ENCODE measurements at places on chromosomes 2 and 18. TPM values are rescaled to one million over a fixed set of nuclear protein-coding genes. Genes with fewer than 3 reads are reported as not detected.

DNA sequence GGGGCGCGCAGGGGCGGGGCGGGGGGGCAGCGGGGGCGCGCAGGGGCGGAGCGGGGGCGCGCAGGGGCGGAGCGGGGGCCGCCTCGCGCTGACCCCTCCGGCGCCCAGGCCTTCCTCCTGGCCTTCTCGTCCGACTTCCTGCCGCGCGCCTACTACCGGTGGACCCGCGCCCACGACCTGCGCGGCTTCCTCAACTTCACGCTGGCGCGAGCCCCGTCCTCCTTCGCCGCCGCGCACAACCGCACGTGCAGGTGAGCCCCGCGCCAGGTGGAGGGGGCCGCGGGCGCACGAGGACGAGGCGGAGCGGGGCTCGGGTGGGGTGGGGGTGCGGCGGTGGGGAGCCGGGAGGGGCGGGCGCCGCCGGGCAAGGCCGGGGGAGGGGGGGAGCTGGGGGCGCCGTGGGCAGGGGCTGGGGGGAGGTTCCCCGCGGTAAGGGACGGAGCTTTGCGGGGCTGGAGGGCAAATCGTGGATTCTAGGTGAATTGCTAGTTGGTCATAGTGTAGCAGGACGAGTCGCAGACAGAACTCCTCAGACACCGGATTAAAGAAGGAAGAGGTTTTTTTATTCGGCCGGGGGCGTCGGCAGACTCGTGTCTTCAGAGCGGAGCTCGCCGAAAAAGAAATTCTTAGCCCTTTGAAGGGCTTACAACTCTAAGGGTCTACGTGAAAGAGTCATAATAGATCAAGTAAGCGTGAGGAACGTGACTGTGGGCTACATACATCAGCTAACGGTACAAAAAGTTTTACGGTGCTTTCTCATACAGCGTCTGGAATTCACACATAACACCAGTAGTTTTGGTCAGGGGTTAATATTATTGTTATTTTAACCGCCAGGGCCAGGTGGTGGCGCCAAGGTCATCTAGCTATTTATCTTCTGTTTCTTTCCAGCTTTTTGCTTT, 29.9 kb downstream of the ANO7 start:
- DNase-seq, result peak; percentile 36

DNA sequence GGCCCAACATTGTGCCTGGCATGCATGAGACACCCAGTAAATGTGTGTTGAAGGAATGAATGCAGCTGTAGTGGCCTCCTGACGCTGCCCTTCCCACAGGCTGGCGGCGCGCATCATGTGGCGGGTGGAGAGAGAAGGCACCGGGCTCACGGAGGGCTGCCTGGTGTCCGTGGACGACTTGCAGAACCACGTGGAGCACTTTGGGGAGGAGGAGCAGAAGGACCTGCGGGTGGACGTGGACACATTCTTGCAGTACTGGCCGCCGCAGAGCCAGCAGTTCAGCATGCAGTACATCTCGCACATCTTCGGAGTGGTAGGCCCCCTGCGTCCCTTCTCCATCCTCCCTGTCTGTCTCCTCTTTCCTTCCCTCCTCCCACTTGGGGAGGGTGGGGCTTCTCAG, 20.1 kb downstream of the SMYD1 start:
- no peak for DNase-seq

DNA sequence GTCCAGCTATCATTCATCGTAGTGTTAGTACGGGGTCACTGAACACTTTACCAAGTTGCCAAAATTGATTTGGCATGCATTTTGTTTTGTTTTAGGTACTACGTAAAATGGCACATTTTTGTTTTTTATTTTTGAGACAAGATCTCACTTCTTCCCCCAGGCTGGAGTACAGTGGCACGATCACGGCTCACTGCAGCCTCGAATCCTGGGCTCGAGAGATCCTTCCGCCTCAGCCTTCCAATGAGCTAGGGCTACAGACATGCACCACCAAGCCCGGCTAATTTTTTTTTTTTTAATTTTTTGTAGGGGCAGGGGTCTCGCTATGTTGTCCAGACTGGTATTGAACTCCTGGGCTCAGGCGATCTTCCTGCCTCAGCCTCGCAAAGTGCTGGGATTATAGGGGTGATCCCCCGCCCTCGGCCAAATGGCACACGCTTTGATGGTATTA, 786 bp downstream of the TAF1B start:
- DNase-seq, result no peak

DNA sequence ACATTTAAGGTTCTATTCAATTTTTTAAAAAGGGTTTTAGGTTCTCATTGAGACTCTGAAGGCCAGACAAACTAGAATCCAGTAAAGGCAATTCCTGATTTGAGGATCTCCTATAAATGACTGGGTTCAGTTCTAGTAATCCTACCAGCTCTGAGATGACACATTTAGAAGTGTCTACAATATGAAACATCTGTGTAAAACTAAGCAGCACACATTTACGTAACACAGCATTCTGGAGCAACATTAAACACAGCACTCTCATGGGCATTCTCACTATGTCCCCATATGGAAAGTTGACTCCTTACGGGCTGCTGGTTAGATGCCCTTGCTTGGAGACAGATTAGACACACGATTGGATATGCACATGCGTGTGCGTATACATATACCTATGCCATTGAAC, 114.4 kb downstream of the ZNF385B start:
- DNase-seq, result no peak

DNA sequence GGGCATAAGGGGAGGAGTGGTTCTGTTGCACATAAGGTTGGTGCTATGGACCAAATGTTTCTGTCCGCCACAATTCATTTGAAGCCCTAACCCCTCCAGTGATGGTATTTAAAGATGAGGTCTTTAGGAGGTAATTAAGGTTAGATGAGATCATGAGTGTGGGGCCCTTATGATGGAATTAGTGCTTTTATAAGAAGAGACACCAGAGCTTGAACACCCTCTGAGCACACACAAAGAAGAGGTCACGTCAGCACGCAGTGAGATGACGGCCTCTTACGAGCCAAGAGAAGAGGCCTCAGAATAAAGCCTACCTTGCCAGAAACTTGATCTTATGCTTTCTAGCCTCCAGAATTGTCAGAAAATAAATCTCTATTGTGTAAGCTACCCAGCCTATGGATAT, 386.4 kb upstream of the CYRIA start:
- no peak for DNase-seq

DNA sequence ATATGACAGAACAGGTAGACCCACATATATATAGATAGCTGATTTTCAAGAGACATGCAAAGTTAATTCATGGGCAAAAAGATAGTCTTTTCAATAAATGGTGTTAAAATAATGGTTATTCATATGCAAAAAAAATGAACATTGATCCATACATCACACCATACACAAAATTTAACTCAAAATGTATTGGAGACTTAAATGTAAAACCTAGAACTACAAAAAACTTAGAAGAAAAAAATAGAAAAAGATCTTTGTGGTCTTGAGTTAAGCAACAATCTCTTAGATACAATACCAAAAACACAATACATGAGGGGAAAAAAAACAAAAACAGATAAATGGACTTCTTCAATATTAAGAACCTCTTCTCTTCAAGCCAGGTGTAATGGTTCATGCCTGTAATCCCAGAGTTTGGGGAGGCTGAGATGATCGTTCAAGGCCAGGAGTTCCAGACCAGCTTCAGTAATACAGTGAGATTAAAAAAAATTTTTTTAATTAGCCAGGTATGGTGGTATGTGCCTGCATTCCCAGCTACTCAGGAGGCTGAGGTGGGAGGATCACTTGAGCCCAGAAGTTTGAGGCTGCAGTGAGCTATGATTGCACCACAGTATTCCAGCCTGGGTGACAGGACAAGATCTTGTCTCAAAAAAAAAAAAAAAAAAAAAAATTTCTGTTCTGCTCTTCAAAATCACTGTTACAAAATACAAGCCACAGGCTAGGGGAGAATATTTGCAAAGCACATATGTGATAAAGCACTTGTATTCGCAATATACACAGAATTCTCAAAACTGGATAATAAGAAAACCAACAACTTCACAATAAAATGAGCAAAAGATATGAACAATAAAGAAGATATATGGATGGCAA, 32.7 kb upstream of the MYCN start:
- DNase-seq, result no peak

The MRPL44 gene
- total RNA-seq, result 20.3 TPM

The TMEM178A gene
- total RNA-seq, result 1.7 TPM

DNA sequence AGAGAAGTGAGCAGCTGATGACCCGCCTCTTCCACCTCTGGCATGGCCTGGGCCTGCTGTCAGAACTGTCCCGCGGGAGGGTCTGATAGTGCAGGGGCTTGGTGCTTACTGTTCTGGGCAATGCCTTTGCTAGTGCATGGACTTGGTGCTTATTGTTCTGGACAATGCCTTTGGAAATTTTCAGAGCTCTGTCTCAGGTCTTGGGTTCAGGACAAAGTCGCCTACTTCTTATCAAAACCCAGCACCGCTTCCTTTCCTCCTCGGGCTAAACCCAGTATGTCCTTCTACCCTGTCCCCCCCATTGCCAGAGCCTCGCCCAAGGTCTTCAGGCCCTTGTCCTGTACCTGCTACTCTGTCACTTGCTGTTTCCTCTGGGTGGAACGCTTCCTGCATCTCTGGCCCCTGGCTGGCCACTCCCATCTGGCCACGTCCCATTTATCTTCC, 149.6 kb downstream of the ACKR3 start:
- no peak for DNase-seq

DNA sequence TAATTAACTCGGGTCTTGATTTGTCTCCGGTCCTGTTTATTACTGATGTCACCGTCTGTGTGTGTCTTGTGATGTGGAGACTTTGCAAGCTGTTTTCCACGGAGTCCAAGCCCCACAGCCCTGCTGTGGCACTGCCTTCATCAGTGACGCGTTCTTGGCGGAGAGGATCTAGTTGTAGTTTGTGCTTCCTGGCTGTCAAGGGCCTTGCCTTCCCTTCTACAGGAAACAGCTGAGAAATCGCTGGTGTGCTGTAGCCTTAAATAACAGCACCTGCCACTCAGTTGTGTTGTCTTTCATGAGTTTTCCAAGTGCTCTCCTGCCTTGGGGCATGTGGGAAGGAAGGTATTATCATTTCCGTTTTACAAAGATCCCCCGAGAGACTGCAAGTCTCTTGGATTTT, 26.3 kb downstream of the CTIF start:
- DNase-seq, result no peak

The CENPA gene
- total RNA-seq, result not detected

- no peak for DNase-seq
These were observed 361.6 kb upstream of the TFPI start for GRCh38 chr2:187915810-187916209.

GRCh38 chr2:126512026-126512425, 143.9 kb upstream of the GYPC start:
- DNase-seq, result no peak

DNA sequence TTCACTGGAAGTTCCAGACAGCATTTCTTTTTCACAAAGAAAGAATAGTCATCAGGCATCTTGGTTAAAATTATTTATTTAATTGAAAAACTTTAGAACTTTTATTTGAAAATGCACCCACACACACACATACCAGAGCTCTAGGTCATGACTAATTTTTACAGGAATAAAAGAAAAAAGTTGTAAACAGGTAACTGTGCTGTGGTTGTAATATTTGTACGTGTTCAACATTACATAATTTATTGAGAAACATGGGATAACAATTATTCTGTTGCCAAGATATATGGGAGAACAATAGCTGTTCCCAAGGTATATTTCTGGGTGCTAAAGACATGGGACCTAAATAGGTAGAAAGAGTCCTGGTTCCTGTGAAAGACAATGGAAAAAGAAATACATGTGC, 104.9 kb downstream of the RIT2 start:
- no peak for DNase-seq

DNA sequence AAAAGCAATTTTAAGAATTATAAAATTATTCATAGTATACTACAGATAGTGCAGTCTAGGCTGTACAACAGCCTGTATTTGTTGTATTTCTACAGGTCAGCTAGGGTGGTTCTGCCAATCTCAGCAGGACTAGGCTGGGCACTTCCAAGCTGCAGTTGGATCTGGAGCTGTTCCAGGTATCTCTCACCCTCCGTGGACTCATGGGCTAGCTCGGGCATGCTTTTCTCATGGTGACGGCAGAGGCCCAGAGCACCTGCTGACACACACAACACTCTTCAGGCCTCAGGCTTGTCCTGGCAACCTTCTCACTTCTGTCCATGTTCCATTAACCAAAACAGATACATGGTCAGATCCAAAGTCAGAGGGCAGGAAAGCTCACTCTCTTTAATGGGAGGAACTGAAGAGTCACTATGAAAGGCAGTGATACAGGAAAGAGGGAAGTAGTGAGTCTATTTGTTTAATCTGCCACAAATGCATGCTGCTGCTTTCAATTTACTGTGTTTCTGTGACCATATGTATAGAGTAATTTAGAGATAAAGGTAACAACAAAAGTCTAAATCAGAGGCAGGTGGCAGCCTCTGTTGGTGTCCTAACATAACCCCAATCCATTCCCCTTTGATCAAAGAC, 462.4 kb upstream of the ACVR2A start:
- no peak for DNase-seq

DNA sequence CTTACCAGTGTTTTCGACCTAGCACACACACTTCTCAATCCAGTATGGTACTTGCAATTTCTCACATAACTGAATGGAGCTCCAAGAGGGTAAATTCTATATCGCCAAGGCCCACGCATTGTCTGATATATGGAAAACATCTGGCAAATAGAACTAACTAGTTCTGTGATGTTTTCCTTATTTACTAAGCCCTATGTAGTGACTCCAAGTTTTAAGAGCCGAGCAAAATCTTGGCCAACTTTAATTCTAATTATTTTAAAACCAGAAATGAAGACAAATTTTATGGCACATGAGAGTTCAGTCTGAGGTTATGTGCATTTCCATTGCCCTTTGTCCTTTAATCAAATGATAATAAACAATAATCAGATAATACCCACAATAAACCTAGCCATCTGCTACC, 1119.7 kb upstream of the CNTNAP5 start:
- no peak for DNase-seq

The DSC2 gene
- total RNA-seq, result 10.9 TPM

GRCh38 chr2:240557808-240558207, at the start of gene ANKMY1:
ANKMY1 (minus strand) TSS chr2:240557988; CDS start chr2:240557335, 653 bp downstream.
- DNase-seq, result no peak

- no peak for DNase-seq
These were observed 107.5 kb downstream of the MSTN start for GRCh38 chr2:189954989-189955388.

DNA sequence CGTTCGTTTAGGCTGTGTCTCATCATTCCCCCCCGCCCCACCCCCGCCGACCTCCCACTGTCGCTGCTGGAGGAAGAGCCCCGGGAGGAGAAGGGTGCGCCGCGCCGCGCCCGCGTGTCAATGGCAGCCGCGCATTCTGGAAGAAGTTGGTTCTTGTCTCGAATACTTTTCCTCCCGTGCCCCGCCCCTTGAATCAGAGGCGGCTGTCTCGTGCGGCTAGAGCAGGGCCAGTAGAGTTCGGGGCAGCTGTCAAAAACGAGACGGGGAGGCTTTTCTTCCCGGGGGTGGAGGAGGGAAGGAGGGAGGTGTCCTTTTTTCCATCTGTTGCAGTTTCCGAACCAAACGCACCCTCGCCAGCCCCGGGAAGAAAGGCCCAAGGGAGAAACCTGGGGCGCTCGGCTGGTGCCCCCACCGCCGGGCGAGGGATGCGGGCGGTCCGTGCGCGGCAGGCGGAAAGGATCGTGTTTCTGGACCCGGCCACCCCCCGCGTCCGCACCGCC, 410 bp upstream of the TGIF1 start:
- no peak for DNase-seq

- DNase-seq, result no peak
These were observed 86.0 kb downstream of the DTNA start for GRCh38 chr18:34796035-34796657.

GRCh38 chr2:3163401-3163800, 214.2 kb downstream of the EIPR1 start:
- DNase-seq, result no peak

All from omental fat pad (tissue), 4 donors.